CD4-positive, alpha-beta T cell treated with Interferon alpha-2 for 1 hour (primary cell): ENCODE measurements at places on chromosomes 1 and 21.

GRCh38 chr1:166167572-166167925 lies 748 bp upstream of the FAM78B start:
- no peak for DNase-seq

DNA sequence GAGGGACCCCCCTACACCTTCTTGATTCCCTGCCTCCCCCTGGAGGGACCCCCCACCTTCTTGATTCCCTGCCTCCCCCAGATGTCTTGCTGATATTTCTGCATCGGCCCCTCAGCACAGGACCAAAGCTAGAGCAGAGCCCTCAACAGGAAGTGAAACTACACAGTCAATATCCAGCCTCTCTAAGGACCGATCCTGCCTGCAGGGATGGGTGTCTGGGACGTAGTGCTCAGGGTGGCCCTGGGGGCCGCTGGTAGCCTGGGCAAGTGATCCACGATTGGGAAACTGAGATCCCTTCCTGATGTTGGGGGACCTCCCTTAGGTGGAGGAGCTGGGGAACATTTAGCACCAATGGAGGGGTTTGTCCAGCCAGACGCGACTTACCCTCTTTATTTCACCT lies 3.9 kb upstream of the LEFTY2 start:
- no peak for DNase-seq

- no peak for DNase-seq
Observed at GRCh38 chr1:246420300-246420699, 86.8 kb downstream of the SMYD3 start.

- DNase-seq = no peak
Observed at GRCh38 chr21:33829844-33830243, 85.8 kb downstream of the ATP5PO start.

DNA sequence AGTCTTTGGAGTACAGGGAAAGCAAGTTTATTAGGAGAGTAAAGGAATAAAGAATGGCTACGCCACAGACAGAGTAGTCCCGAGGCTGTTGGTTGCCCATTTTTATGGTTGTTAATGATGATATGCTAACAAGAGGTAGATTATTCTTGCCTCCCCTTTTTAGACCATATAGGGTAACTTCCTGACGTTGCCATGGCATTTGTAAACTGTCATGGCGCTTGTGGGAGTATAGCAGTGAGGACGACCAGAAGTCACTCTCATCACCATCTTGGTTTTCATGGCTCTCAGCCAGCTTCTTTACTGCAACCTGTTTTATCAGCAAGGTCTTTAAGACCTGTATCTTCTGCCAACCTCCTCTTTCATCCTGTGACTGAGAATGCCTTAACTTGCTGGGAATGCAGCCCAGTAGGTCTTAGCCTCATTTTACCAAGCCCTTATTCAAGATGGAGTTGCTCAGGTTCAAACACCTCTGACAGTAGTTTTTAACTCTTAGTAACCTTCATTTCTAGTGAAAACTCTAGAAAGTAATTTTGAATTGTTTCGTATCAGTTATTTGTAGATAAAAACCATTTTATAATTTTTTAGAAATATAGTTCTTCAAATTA lies 26.2 kb downstream of the TCP10L start:
- DNase-seq = no peak
